ELF-1 (cell line): ENCODE measurements at places on chromosomes 2 and 18.

GRCh38 chr2:24744356-24744755 is 48.8 kb downstream of the PTRHD1 start:
- DNase-seq = no peak

- DNase-seq = no peak
Observed at GRCh38 chr18:79628416-79629248, 51.0 kb upstream of the CTDP1 start.

DNA sequence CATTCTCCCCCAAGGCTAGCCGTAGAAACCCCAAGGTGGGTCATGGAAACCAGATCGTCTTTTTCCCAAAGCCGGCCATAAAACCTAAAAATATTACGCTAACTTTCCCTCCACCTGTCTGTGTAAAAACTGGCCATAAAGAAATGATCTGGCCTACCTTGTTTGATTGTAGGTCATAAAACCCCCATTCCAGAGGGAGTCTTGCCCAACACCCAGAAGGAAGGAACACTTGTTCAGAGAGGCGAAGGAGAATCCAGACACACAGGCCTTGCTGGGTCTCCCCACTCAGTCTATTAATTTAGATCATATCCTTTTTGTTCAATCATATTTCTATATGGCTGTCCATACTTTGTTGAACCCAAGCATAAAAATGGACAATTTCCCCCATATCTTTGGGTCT is 344.7 kb downstream of the HRH4 start:
- DNase-seq = no peak

GRCh38 chr18:79991494-79991893 is 3.1 kb upstream of the TXNL4A start:
- DNase-seq = no peak

- peak; percentile 10 for DNase-seq
Observed at GRCh38 chr2:193966590-193966989, 1690.4 kb upstream of the SLC39A10 start.

- peak; percentile 42 for DNase-seq
Observed at GRCh38 chr2:224971214-224971613, 71.1 kb downstream of the DOCK10 start.

DNA sequence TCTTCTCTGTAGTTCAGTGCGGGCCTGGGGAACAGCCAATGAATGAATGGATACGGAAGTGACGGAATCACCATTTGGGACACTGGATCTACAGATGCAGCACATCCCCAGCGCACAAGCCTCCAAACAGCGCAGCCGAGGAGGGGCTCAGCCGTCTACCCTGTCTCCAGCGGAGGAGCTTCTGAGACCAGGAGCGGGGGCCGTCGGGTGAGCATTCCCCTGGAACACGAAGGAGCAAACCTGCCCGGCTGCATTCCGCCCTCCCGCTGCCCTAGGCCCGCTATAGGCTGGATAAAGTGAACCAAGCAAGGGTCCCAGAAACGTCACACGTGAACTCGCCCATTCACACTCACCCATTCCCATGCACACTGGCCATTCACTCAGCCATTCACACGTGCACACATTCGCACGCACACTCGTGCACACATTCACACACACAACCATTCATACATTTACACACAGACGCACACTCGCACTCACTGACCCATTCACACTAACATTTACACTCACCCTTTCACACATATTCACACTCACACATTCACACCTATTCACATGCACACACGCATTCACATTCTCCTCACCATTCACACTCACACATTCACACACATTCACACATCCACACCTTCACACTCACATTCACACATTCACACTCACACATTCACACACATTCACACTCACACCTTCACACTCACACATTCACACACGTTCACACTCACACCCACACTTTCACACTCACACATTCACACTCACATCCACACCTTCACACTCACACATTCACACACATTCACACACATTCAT is 63.4 kb downstream of the BIN1 start:
- DNase-seq = peak; percentile 78

DNA sequence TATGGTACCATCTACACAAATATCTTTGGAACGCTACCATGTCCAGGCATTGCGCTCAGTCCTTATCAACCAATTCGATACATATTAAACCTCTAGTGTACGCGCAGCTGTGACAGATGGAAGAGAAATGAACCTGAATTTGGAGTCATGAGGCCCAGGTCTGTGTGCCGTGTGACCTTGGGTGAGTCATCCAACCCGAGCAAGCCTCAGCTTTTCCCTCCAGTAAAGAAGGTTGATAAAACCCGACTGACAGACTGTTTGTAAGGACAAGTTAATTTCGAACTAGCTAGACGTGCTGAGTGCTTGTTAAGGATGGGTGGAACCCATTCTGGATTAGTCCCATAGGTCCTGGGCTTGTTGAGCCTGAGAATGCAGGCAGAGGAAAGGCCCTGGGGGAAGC is 28.2 kb downstream of the GREB1 start:
- no peak for DNase-seq

DNA sequence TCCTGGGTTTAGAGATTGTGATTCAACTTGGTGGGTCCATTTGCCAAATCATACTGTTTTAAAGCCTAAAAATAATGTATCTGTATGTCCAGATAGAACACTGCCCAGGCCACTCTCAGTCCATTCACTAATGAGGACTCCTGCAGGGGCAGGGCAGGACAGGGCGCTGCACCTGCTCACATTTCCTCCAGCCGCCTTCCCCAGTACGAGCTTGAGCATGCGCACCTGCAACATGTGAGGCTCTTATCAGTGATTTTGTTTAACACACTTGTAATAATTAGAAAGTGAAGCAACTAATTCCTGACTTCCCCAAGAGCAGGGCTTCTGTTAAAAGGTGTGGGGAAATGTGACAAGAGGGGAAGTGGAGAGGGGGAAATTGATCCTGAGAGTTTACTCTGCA is 89.7 kb downstream of the AFF3 start:
- DNase-seq = no peak

- no peak for DNase-seq
Observed at GRCh38 chr2:240956171-240956934, 42.1 kb upstream of the SNED1 start.

DNA sequence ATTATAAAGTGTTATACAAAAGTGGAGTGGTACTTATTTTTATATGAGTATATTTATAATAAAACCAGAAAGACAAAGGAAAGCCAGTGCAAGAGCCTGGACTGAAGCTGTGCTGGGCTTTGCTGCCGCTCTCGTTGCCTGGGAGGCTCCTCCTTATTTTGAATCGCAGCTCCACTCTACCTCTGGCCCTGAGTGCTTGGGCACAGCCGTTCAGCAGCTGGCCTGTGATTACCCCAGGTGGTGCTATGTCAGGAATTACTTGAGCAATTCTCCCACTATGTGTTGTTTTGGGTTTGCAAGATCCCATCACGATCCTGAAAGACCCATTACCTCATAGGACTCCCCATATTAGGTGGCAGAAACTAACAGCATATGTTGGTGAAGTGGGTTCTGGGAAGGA is 53.0 kb upstream of the LCLAT1 start:
- DNase-seq = no peak

- no peak for DNase-seq
Observed at GRCh38 chr2:13597176-13597575, 880.4 kb downstream of the TRIB2 start.

DNA sequence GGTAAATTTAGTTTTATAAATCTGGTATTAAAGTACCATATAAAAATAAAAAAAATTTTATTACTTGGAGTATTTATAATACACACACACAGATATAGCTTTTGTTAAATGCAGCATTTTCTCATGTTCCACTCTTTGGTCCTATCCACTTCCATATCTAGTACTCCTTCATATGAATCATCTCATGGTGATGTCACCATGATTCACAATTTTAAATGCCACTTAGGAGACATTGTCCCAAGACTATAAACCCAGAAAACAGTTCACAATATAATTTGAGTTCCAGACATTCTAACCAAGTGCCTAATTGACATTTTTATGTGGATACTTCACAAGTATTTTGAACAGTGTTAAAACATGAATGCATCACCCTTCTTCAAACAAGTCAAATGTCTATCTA is 1398.3 kb downstream of the DSC3 start:
- no peak for DNase-seq
